ENCODE measurements at places on chromosomes 13 and 19.

- no peak for DNase-seq
These were observed 26.1 kb downstream of the NFIC start for GRCh38 chr19:3392480-3392879.

DNA sequence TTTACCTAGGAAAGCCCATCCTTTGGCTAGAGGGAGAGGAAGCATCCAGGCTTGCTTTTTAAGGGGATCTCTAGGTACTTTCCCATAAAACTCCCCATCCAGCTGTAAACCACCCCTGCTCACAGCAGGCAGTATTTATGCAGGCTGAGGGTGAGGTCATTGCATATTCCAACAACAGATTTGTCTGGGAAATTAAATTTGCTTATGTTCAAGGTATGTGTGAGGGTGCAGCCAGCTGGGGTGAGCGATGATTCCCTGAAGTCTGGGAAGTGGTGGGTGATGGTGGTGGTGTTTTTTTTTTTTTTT is 96.3 kb upstream of the C1QTNF9B start:
- DNase-seq: no peak

DNA sequence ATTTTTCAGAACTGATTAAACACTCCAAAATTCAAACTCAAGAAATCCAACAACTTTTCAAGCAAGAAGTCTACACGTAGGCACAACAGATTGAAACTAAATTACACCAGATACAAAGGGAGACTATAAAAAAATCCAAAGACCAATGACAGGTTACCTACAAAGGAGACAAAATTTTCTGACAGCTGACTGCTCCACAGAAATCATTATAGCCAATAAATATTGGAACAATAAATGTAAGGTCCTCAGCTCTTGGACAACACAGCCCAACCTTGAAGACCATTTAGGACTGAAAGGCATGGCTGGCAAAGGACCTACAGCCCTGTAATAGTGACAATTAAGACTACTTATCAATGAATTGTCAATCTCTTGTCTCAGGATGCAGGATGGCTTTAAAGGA is 15.9 kb downstream of the ZNF350 start:
- no peak for DNase-seq

DNA sequence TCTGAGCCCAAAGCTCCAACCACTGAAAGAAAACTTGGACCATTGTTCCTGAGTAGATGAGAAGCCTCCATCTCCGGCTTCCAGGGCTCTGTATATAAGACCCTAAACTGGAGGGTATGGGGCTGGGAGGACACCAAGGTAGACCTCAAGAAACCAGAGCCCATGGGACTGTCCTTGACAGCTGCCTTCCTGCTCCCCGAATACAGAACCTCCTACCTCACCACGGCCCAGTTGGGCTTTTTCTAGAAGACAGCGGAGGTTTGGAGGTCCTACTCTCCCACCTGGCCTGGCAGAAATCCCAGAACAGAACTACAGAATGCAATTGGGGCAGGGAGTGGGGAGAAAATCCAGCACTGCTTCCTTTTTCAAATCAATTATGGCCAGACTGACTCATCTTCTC is 177.3 kb upstream of the ZNF507 start:
- no peak for DNase-seq

- DNase-seq: peak; percentile 68
These were observed 1.2 kb upstream of the ACP7 start for GRCh38 chr19:39082745-39083598.

DNA sequence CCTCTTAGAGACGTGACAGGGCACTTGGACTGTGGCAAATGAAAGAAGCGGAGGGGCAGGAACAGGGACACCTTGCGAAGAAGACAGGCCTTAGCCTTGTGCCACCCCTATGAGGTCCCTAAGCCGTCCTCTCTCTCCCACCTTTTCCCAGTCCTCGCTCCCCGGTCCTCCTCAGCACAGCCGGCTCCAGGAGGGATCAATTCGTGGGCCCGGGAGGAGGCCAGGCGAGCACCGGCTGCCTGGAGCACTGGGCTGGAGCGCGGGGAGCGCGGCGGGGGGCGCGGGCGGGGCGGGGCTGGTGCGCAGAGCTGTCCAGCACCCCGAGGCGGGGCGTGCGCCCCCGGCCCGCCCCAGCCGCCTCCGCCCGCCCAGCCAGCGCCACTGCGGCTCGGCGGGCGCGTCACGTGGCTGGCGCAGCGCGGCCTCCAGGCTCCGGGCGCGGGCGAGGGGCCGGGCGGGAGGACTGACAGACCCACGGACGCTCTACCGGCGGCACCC is at the start of gene LRP3:
Gene LRP3, plus strand, starts transcription at position 466 of the 498 bp plus-strand sequence. CDS start 456 bp downstream, outside the sequence.
- peak; percentile 40 for DNase-seq

GRCh38 chr13:95614641-95615245 is 29.8 kb downstream of the DZIP1 start:
- no peak for DNase-seq

DNA sequence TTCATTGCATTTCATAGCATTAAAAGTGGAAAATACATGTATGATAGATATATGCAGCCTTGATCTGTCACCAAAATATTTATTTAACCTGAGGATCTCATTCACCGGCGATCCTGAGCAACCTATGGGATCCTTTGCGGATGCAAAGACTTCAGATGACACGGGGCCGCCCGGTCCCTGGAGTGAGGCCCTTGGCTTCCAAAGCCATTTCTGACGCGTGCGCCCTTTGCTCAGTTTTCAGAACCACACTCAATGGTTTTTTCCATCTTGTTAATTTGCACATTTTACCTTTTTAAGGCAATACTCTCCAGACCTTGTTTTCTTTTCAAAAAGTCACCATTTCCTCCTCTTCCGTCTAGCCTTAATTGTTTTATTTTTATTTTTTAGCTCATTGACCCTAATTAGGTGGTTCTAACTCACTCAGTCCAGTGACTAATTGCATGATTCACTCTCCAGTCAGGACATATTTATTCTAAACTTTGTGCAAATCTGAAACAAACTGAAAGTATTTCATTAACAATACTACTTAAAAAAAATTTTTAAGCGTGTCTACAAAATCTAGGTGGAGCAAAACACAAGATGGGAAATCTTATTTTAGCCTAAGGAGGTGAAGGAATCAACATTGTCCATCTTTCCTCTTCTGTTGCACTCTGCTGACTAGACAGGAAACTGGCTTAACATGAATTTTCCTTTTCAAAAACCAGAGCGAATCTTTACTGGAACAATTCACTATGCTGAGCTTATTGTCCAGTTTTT is 47.9 kb downstream of the COL4A1 start:
- DNase-seq: peak; percentile 25

GRCh38 chr13:85586422-85586831 is 212.8 kb downstream of the SLITRK6 start:
- peak; percentile 56 for DNase-seq

Data from RKO (cell line).